ENCODE measurements at places on chromosomes 2 and 18. TPM values are rescaled to one million over a fixed set of nuclear protein-coding genes. Genes with fewer than 3 reads are reported as not detected.

EHBP1 gene
- total RNA-seq: 34.7 TPM

STARD6 gene
- total RNA-seq: not detected

DNA sequence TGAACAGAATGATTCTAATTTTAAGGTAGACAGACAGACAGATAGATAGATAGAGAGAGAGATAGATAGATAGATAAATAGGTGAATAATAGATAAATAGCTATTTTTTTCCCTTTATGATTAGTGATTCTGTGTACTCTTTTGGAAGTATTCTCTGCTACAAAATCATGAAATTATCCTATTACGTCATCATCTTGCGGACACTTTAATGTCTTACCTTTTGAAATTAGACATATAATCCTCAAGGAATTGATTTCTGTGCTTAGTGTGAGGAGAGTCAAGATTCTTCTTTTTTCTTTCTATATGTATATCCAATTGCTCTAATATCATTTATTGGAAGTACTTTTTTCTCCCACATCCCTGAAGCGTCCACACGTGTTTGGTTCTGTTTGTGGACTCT, 215.2 kb downstream of the SCG2 start:
- no peaks in the 10 kb centered on the region for H3K4me1 ChIP-seq
- no peak overlapping the region for H3K27ac ChIP-seq
- no peaks in the 10 kb centered on the region for H3K36me3 ChIP-seq
- no peaks in the 10 kb centered on the region for H3K27me3 ChIP-seq
- H3K4me3 ChIP-seq: no peak overlapping the region

DNA sequence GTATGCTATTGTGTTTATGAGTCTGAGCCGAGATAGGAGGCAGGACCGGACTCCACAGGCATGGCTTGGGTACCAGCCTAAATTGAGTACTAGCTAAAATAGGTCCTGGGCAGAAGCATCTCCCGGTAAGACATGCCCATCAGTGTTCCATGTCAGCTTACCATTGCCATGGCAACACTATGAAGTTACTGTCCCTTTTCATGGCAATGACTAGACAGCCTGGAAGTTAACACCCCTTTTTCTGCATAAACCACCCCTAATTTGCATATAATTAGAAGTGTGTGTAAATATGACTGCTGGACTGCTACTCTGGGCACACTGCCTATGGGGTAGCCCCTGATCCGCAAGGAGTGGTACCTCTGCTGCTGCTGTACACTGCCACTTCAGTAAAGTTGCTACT, 1005.1 kb upstream of the FAM98A start:
- no peak overlapping the region for H3K4me3 ChIP-seq
- H3K27me3 ChIP-seq: no peaks in the 10 kb centered on the region
- no peak for DNase-seq

Data from B cell (primary cell).